NCI-H1694 (cell line): ENCODE measurements at places on chromosomes 1 and 21.

- no peak for DNase-seq
Observed at GRCh38 chr1:92188436-92189255, 29.1 kb upstream of the C1orf146 start.

- no peak for DNase-seq
Observed at GRCh38 chr1:206788487-206789050, 16.3 kb upstream of the IL10 start.

- no peak for DNase-seq
Observed at GRCh38 chr1:180213401-180214170, 16.5 kb upstream of the LHX4 start.

- DNase-seq = no peak
Observed at GRCh38 chr1:235637756-235638534, 11.6 kb downstream of the GNG4 start.

DNA sequence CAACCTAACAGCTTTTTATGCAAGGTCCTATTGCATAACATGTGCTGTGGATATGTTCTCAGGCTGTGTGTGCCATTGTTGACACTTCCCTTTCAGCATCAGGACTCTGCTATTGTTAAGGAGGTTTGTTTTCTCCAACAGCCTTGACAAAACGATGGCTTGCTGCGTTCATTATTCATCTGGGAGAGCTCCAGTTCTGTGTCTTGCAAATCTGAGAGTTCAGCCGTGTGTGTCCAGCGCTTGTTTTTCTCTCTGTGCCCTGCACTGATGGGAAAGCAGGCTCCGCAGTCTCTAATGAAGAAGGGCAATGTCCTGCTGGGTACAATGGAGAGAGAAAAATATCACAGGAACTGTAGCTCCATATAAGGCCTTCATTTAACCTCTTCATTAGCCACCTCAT is 63.7 kb downstream of the CLDN17 start:
- DNase-seq = no peak

DNA sequence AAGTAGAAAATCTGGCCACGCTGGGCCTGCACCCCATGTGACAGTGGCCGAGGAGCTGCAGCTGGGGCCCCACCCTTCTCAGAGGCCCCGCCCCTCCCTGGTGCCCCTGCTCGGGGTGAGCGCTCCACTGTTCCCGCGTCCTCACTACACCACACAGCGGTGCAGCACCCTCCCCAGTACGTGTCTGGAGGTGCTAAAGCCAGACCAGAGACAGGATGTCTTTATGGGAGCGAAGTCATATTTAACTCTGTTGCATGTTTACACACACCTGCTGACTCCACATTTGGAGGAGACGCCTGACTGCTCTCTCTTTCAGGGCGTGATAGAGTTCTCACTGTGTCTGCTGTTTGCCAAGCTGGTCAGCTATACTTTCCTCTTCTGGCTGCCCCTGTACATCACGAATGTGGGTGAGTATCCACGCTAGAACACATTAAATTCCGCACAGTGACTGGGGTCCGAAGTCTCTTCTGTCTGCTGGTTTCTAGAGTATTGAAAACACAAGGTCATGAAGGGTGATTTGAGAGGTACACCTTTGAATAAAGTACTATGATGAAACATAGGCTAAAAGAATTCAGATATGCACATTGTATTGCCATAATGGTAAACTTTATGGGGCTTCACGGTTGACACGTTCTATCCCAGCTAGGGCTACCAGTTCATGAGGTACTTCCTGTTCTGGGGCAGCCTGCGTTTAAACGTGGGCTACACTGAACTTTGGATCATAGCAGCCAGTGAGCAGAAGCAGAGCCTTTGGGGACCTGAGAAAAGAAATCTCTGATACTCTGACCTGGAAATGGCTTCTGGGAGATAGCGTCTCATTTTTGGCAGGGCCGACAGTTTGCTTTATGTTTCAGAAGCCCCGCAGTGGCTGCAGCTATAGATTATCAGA is 48.4 kb downstream of the SLC37A1 start:
- DNase-seq = peak; percentile 15
